Hypothalamus (tissue), 51 donors: ENCODE measurements at places on chromosomes 6 and 20.

GRCh38 chr6:43963877-43964658 is 163.2 kb downstream of the MRPL14 start:
- no peak for DNase-seq

GRCh38 chr6:145569140-145569539 is 166.2 kb downstream of the EPM2A start:
- DNase-seq: no peak

- DNase-seq: no peak
Measured at GRCh38 chr6:108942556-108943492, 94.6 kb downstream of the ARMC2 start.

DNA sequence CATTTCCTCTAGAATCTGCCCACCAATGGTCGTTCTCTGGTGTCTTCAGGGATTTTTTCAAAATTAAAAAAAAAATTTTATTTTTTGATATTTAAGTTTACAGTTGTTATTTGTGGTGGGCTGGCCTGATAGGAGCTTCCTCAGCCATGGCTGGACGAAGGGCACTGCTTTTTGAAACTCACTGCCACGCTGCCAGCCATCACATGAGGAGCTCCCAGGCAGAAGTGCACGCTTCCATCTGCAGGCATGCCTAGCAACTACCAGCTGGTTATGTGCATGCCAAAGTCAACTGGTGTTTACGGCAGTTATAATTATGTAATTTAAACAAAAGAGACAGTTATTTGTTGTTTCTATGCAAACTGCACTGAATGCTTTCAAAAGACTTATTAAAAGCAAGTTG is 105.1 kb downstream of the IRF4 start:
- no peak for DNase-seq

- no peak for DNase-seq
Measured at GRCh38 chr6:132190815-132191175, 210.5 kb downstream of the MOXD1 start.

GRCh38 chr6:137728386-137729349 is 138.4 kb upstream of the TNFAIP3 start:
- DNase-seq: no peak

DNA sequence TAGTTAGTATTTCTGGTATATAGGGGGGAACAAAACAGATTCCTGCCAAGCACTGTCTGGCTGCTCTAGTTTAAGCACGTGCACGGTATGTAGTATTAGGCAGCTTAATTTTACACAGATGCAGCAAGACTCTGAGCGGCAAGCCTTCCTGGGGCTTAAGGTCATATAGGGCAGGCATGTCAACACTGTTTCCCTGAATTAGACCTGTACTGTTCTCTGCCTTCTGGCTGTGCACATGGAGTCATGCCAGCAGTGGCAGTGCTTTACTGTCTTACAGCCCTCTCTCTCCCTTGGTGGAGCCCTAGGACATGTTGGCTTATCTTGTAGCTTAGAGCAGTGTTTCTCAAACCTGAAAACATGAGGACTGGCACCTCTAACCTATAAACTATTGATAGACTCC is 56.6 kb downstream of the PHF20 start:
- no peak for DNase-seq

GRCh38 chr6:128657181-128657580 is 136.8 kb upstream of the PTPRK start:
- no peak for DNase-seq

DNA sequence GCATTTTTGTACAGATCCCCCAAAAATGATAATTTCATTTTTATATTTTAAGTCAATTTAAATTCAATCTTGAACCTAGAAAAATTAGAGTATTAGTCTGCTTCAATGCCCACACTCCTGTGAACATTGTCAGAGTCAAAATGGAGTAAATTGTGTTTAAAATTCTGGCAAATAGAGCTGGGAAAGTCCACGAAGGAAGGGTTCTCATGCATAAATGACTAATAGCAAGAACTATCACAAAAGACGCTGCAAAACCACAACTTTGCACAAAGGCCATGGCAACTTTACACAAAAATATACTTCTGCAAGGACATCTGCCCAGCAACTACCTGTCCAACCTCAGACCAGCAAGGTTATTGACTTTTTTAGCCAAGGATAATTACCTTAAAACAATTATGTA is 203.2 kb upstream of the SMLR1 start:
- no peak for DNase-seq
